CD4-positive, alpha-beta T cell treated with Interleukin-12 subunit alpha and Interleukin-12 subunit beta, for 1 hour (primary cell): ENCODE measurements at places on chromosomes 5 and 9.
A peak's percentile ranks its signal among the peaks of the same experiment; 100 is the strongest.

GRCh38 chr9:14797435-14797834, 74.9 kb upstream of the CER1 start:
- no peak for DNase-seq

- no peak for DNase-seq
Measured at GRCh38 chr9:20022410-20022809, 233.6 kb upstream of the SLC24A2 start.

- no peak for DNase-seq
Measured at GRCh38 chr9:81557452-81558090, 131.8 kb downstream of the TLE1 start.

DNA sequence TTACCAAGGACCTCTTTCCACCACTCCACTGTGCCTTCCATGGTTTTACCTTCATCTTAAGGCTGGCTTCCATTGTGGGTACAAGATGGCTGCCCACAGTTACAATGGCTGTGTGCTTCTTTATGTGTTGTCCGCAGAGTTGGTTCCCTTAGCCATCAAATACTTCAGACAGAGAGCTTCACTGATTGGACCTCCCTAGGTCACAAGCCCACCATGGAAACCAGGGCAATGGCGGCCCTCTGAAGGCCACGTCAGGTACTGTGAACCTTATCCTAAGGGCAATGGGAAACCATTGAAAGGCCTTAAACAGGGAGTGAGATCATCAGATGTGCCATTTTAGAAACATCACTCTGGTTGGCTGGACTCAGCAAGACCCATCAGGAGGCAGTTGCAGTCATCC, 2.9 kb upstream of the ARHGEF39 start:
- DNase-seq: no peak

DNA sequence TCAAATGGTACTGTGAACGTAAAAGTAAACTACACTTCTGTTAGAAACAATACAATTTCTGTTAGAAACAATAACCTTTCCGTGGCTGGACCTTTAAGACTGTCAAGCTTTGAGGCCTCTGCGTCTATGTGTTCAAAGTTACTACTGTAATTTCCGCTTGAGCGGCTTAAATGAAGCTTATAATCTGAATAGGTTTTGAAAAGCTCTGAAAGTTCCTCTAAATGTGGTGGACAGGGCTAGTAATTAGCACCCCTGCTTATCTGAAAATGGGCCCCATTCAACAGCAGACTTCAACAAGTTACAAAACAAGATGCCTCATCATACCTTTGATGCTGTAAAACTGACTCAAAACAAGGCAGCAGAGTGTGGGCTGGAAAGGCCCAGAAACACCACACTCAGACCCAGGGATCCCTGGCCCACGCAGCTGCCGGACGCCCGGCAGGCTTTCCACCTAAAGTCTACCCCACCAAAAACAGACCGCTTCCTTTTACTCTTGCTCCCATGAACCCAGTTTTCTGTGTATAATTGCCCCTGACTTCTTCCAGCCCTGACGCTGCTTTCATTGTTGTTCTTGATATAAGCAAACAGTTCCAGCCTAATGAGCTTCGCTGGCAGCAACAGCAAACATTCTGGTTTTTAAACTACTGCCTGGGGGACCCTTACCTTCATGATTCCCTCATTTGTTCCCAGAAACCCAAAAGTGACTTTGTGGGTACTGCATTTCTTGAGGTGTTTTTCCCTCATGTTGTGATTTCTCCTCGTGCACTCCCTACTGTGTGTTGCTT, 66.7 kb downstream of the TLE1 start:
- no peak for DNase-seq

DNA sequence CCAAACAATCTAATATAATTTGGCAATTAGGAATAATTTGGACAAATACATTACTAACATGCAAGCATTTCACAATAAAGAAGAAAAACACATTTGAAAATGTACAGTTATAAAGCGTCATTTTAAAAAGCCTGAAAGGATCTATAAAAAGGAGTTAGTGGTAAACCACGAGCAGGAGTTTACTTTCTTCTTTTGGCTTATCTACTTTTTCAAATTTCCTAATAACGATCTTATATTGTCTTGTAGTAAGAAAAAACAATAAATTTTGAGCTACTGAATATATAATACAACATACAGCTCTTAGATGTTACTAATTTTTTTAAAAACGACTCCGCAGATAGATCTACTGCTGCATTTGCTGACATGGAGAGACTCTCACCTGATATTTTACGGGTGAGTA, 79.9 kb downstream of the SMIM23 start:
- DNase-seq: no peak

DNA sequence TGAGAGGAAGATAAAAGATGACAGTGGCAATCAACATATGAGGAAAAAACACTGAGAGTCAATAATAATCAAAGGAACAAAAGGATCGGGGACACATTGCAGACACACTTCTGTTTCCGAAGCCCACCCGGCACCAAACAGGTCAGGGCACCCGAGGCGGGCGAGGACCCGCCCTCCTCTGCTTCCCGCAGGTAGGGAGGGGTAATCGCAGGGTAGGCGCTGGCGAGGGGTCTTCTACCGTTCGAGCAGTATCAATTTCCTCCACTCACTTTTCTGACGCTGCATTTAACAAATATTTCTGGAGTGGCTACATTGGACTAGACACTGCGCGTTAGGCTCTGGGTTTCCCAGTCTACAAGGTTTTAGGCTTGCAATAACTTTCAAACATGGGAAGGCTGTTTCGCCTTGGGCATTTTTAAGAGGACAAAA, 1.3 kb downstream of the TXN start:
- no peak for DNase-seq

DNA sequence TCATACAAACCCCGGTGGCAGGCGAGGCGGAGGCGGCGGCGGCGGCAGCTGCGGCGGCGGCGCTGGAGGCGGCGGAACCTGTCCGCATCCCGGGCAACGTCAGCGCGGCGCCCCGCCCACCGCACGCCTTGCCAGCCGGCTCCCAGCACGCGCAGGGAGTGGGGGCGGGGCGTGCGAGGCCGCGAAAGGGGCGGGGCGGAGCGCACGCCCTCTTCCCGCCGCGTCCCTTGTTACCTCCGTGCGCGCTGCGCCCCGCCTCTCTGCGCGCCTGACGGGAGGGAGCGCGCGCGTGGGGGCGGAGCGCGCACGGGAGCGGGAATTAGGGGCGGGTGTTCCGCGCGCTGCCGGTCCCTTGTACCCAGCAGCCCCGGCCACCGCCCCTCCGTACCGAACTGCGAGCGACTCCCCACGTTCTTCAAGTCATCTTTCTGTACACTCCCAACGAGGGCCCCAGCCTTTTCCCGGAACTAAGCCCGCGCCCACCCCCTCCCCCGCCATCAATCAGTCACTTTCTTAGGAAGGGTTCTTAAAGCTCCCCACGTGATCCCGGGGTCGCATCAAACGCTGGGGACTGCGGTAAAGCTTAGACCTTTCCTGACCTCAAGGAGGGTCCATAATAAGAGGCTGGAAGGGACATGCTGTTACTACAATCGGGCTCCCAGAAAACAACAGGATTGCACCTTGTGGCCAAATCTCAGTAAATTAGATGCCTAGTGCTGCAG, at the start of gene AGTPBP1:
AGTPBP1 (minus strand) TSS at position 80 of the 722 bp plus-strand sequence. CDS start 29,421 bp downstream, outside the sequence.
- DNase-seq: peak; percentile 97

- DNase-seq: no peak
Measured at GRCh38 chr5:9409413-9409960, 136.4 kb downstream of the SEMA5A start.
